Activated CD4-positive, CD25-positive, alpha-beta regulatory T cell treated with anti-CD3 and anti-CD28 coated beads, Interleukin-2, amount 50 U/mL, for 72 hours (primary cell): ENCODE measurements at places on chromosomes 3 and 15.

DNA sequence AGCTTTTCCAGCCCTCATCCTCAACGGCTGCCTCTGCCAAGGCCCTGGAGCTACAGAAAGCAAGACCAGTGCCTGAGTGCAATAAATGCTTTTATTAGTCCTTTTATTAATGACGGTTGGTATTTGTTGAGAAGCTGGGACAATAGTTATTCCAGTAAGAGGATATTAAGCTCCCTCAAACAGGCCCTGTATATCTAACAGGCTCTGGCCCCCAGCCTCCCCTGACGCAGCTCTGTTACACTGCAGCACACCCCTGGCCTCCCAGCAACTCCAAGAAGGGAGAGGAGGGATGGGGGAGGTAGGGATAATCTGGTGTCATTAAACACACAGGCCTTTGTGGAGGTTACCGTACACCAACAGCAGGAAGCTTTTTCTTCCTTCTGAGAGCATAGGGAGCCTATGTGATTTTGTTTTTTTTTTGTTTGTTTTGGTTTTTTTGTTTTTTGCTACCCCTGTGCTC is 30.8 kb upstream of the MAGEF1 start:
- peak; percentile 7 for DNase-seq

DNA sequence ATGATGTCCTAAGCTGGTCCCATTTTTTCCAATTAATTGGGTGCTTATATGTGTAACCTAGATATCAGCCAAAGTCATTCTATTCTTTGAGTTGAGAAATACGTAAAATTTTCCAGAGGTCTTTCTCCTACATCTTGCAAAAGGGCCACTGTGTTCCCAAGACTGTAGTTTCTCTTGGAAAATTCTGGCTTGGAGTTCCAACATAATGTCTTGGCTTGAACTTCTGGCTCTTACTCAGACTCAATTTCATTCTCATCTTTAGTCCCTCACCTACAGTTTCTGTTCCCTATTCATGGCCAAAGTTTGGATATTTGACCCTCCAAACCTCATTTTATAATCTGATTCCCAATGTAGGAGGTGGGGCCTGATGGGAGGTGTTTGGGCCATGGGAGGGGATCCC is 201.4 kb upstream of the ARHGEF26 start:
- DNase-seq, result no peak

GRCh38 chr3:66722675-66723074 is 221.9 kb upstream of the LRIG1 start:
- DNase-seq, result no peak

- DNase-seq, result no peak
Measured at GRCh38 chr3:141305436-141305835, 62.9 kb upstream of the ZBTB38 start.

- DNase-seq, result no peak
Measured at GRCh38 chr3:107669669-107670068, 146.9 kb downstream of the BBX start.
